T-helper 2 cell treated with Interferon-gamma antibody and Interleukin-4, amounts not matched to agents 5 μg/mL and 100 μg/mL, for 36 hours (primary cell): ENCODE measurements at places on chromosomes 5 and 9.
A peak's percentile ranks its signal among the peaks of the same experiment; 100 is the strongest.

DNA sequence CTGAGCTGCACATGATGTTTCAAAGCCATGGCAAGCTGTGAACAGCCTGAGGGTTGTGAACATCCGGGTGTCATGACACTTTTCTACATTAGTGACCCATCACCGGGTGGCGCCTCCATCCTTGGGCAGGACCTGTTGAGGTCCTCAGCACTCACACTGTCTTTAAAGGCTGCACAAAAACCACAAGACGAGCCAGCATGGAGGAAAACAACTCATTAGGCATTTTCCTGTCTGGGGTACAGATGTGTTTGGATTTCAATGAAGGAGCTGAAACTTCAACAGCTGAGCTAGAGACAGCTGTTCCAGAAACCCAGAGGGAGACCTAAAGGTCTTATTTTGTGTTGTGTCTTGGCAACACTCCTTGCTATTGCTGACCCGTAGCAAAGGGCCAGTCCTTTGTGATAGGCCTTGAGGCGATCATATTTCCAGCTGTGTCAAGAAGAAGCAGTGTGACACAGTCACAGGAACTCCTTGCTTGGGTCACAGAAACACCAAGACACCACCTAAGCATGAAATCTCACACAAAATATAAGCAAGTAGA, 151.8 kb upstream of the VLDLR start:
- DNase-seq: no peak

- DNase-seq: no peak
Observed at GRCh38 chr5:139985733-139986132, 57.4 kb downstream of the NRG2 start.

DNA sequence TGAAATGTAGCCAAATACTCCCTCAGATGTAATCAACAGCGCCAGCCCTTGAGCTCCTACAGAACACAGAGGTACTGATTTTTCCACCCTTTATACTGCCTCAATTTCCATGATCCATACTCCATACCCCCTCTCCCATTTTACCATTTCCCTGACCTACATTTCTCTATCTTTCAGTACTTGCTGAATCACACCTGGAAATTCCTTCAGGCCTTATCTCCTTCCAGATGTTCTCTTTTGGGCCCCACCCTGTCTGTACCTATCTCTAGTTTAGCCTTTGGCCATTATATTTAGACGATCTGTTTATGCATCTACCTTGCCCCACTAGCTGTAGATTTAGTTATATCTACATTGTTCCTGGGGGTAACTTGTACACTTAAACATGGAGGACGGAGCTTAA, 5.5 kb downstream of the NIM1K start:
- DNase-seq: no peak

DNA sequence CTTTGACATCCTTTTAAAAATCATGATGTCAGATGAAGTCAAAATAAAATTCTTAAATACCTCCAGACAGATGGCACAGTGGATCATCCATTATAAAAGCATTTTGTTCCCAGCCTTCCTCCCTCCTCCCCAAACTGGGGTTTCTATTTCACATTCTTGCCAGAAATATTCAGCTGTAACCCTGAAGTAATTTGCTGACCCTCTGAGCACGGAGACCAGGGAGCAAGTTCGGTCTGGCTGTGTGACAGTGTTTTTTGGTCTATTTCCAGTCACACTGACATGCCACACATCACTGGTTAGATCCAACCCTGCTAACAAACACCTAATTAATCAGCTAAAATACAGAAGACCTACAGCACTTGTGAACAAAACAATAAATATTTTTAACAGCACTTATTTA, 126.2 kb upstream of the DMRT1 start:
- DNase-seq: no peak

DNA sequence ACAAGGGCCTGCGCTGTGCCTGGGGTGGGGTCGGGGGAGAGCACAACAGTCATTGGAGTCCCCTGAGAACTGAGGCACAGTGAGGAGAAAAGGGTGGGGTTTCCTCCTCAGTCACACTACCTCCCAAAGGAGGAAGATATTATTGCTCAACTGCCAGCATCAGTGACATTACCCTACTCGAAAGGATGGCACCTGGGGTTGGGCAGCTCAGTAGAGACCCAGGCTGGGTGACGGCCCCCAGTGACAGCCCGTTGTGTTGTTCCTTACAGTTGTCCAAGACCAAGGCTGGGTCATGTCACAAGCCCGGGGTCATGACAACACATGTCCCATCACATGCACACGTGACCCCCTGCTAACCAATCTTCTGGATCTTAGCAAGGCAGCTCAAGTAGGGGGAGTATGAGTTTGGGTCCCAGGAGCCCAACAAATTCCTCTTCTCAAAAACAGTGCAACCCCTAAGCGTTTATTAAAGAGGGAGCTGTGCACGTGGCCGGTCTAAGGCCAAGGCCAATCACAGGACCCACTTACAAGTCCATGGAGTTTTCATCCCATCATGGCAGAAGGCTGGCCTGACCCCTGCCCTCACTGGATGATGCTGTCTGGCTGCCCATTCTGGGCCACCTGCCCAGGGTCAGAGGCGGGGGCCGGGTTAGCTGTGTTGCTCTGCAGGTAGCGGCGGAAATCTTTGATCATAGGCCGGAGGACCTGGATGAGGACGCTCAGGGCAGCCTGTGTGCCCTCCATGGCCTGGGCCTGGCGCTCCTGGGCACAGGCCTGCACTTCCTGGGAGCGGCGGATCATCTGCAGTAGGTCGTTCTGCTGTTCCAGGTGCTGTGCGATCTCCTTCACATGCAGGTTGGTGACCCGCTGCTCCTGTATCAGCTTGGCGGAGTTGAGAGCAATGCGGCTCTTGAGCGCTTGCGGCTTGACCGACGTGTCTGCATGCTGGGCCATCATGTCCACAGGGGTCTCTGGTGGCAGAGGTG, 4.0 kb downstream of the NAIF1 start:
- DNase-seq: no peak

- no peak for DNase-seq
Observed at GRCh38 chr5:93580063-93580926, 724 bp downstream of the NR2F1-AS1 start.

DNA sequence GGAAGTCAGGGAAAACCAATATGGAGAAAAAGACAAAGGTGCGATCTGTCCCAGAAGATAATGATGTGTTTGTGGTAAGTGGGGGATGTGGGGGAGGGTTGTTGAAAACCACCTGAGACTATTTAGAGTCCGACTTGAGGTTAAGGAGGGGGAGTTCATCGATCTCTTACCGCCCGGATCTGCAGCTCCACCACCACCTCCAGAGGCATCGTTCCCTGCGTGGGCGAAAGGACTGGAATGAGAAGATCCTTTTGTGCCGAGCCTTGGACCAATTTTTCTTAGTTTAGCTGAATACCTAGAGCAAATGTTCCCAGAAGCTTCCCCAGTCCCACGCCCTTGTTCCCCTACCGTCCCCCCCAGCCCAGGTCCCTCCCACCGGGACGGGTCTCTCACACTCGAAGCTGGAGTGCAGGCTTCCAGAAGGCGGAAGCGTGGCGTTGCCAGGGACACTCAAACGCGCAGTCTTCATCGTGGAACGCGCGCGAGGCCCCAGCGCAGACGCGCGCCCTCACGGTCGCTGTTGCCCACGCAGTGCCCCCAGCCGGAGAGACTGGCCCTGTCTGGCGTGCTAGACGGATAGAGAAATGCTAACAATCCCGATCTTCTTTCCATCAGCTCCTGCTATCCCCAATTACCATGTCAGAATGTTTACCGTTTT, at the start of gene SPATA6L:
Gene SPATA6L (minus strand): TSS at position 439 of the 658 bp plus-strand sequence. CDS start 230 bp downstream, at position 209.
- DNase-seq: peak; percentile 40

DNA sequence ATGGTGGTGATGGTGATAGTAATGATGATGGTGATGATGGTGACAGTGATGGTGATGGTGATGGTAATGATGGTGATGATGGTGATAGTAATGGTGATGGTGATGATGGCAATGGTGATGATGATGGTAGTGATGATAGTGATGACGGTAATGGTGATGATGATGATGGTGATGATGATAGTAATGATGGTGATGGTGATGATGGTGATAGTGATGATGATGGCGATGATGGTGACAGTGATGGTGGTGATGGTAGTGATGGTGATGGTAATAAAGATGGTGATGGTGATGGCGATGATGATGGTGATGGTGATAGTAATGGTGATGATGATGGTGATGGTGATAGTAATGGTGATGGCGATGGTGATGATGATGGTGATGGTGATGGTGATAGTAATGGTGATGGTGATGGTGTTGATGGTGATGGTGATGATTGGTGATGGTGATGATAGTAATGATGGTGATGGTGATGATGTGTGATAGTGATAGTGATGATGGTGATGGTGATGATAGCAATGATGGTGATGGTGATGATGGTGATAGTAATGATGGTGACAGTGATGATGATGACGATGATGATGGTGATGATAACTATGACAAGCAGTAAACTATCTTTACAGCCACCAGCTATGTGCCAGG, 38.6 kb downstream of the PHF2 start:
- no peak for DNase-seq

- DNase-seq: no peak
Observed at GRCh38 chr5:132353486-132353995, 16.0 kb upstream of the SLC22A5 start.

- no peak for DNase-seq
Observed at GRCh38 chr5:16809010-16809394, 127.1 kb downstream of the MYO10 start.
